ENCODE measurements at places on chromosomes 2 and 18.

DNA sequence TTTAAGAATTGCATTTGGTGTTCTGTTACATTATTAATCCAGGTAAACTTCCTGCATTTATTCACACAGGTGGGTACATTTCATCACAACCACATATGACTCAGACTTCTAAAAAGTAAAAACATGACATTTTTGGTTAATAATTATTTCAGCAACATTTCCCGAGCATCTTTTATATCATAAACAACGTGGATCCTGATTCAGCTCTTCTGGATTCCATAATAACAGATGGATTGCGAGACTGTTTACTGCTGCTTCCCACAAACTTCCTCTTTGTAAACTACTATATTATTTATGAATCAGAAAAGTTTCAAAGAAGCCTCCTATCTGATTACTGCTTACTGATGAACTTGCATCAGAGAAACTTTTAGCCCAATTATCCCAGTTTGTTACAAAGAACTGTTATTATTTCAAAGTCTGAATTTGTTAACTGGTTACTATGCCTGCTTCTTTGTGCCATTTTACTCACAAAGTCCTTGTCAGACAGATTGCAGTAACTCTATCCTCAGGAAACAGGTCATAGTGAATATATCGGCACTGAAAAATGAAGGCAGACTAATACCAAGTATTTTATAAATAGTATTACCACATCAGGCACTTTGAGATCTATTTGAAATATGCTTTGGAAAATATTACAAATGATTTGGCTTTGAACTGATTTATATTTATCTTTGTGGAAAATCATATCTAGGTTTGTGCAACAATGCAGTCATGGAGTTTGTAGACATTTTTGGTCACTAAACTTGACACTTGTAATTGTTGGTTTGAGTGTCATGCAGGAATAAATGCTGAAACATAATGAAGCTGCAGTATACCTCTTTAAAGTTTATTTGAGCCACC lies 511.6 kb downstream of the PLCL1 start:
- no peak for DNase-seq

- DNase-seq: no peak
Measured at GRCh38 chr2:71129902-71130151, 202 bp downstream of the MCEE start.

DNA sequence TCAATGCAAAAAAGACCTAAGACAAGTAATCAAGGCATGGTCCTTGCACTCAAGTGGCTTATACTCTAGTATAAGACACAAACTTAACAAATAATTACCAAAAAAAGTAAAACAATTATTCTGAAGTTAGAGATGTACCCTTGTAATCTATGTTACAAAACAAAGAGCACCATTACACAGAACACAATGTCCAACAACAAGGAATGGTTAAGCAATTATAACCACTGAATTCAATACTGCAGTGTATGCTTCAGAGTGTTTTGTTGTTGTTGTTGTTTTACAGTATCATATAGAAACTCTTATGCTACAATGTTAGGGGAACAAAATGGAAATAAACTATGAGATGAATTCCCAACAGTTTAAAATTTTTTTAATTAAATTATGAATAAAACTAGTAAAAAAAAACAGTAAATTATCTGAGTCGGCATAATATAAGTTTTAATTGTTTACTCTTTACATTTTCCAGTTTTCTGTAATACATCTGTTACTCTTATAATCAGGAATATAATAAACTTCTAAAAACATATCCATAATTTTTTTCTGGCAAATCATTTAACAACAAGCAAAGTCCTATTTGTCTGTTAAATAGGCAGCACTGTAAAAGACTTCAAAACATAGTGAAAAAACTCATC lies 29.2 kb downstream of the ROCK2 start:
- no peak for DNase-seq

GRCh38 chr2:20635113-20635510 lies 15.8 kb downstream of the HS1BP3 start:
- DNase-seq: no peak

DNA sequence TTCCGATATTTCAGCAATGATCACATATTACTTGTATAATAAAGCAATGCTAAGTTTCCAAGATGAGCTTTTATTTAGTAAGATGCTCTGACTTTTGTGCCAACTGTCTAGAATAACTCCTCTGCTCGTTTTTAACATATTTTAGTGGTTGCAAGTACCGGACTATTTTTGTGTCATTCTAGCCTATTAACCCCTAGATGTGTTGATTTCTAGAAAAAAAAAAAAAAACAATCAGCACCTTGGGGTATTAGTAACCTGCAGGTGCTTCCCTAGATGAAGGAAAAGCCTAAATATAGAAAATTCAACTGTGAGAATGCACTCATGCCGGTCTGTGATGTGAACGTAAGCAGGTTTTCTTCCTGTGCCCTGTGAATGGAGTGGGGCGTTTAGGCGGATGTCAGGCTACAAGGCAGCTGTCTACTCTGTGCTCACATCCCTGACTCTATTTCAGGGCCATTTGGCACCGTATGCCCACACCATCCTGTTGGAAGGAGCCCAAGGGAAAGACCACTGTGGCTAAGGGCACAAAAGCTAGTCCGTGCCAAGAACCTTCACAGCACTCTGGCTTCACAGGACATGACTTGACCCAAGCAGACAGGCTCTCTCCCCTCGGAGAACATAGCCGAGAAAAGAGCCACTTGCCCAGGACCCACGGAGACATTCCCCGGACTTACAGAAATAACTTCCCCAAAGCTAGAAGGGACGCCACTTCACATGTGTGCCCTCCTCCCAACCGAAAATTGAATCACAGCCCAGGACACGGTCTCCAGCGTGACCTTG lies 60.9 kb upstream of the AGAP1 start:
- DNase-seq: no peak

DNA sequence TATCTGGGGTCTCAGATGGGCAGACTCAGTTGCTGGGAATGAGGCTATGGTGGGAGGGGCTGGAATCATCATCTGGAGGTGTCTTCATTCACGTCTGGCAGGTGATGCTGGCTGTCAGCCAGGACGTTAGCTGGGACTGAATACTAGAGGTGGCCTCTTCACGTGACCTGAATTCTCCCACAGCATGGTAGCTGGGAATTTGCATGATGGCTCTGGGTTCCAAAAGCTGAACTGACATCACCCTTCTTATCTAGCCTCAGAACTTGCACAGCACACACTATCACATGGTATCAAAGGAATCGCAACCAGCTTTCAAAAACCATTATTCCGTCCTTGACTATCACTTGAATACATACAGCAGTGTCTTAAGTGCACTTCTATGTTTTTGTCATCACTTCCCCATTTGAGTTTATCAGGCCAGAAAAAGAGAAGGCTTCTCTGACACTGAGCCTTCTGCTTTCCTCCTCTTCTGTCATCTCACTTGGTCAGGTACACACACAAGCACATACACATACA lies 53.0 kb upstream of the LRP2 start:
- no peak for DNase-seq

DNA sequence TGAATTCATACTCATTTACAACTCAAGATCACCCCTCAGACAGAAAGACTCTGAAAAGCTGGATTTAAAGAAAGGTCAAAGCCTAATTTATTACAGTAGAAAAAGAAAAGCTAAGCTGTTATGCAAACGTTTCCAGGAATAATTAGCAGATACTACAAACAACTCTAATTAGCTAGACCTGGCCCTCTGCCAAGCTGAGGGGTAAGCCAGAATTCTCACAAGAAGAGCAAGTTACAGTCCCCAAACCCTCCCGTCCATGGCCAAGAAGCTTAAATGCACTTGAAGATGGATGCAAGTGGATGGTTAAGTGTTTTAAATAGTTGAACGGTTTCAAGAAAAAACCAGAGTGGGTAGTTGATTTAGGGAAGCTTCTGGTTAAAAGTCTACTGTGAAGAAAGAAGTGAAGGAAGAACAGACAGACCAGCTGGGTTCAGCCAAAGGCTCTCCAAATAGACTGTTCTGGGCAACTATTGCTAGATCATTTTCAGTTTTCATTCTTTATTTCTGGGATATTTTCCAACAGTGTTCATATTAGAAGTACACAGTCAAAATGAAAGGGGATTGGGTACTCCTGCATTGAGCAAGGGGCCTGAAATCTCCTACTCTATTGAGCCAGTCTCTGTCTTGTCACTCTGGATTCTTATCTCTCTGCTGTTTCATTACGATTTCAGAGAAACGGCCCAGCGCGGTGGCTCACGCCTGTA lies 4.8 kb downstream of the LMAN2L start:
- no peak for DNase-seq

- DNase-seq: no peak
Measured at GRCh38 chr18:1483385-1483784, 578.7 kb downstream of the ADCYAP1 start.

GRCh38 chr18:55433648-55434047 lies 154.3 kb downstream of the TCF4 start:
- DNase-seq: no peak

DNA sequence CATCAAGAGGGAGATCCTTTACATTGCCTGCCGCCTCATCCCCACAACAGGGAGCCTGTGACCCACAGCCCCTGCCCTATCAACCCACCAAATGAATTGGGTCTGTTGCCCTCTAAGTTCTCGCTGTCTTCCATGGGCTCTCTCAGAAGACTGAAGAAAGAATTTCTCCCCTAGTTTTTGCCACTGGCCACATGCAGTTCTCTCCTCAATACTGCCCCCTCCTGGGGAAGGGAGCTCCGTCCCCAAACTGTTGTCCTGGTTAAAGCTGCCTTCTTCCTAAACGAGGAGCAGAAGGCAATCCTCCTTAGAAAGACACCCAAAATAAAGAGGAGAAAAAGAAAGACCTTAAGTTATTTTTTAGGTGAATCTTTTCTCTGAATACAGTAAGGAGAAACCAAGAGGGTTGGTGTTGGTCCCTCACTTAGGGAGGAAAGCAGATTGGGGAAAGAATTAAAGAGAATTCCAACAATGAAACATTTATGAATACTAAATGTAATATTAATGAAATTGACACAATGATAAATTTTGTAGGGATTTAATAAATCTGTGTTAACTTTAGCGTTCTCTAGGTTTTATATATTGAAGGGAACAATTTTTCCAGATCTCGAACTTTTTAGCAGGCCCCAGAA lies 31.1 kb upstream of the SATB2 start:
- no peak for DNase-seq

DNA sequence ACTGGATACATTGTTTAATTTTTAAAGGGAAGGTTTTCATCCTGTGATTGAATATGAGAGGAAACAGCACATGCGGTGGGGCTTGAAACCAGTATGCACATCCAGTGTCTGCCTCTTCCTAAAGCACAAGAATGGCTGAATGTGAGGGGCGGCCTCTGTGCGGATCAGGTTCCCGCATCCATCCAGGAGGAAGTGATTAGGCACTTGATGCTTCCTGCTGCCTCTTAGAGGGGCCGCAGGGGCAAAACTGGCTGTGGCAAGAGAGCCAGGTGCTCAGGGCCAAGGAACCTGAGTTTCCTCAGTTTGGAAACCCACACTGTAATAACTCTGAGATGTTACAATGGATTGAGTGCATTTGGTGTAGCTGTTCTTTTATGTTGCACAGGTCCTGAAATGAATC lies 48.8 kb downstream of the THNSL2 start:
- DNase-seq: no peak

- DNase-seq: no peak
Measured at GRCh38 chr18:12307701-12308385, at the start of gene TUBB6. TUBB6 (plus strand) TSS chr18:12308241; CDS start chr18:12308293, 52 bp downstream.

DNA sequence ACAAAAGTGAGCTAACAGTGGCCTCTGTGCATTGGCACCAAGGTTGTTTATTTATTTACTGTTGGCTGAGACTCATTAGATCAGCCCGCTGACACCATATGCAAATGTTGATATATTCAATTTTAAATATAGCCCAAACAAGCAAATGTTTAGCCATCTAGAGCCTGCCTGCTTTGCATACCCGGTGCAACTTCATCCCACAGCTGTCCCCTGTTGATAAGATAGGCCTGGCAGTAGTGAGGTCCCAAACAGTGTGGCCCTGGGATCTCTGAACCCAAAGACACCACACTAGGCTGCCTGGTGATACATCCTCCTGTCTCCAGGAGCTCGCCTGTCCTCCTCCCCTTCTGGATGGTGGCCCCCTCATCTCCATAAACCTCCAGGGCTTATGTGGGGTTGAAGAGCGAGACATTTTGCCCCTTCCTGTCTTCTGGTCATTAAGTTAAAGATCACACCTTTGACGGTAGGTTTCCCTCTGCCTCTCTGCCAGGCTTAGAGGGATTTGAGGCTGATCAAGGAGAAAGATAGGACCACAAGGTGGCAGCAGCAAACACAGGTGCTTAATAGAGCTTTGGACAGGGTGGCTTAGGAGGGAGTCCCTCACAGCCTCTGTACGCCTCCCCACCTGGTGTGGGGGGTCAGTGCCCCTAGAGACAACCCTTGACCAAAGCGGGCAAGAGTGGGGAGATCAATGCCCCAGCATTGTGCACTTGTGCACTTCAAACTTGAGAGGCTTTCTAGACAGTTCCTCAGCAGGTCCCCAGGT lies 23.7 kb upstream of the MYO5B start:
- no peak for DNase-seq

DNA sequence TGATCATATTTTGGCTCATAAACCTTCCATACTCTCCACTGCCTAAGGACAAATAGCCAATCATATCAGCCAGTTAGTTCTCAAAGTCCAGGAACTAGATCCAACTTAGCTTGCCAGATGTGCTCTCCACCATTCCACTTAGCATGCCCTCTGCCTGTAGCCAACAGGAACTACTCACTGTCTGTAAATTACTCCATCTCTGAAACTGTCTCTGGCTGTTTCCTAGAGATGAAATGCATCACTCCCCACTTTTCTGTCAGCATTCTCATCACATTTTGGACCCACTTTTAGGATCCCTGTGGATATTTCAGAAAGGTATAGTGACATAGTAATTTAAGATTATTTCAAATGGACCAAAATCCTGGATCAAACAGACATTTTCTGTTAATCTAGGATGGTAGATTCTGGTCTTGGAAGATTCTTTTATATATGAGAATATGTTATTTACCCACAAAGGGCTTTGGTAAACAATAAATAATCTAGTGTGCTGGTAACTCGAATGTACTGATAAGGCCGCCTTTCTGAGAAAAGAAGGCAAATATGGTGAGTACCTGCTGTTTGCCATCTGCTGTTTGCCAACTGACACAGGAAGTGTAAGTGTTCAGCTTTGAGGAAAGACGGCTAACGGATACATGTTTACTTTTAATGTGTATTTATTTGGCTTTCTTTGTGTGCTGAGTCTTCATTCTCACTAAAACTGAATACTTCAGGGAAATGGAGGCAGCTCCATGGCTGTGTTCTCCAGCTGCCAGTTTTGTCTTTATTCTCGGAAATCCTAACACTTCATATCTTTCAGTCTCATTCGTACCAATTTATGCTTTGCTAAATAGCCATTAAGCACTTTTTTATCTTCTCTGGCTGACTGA lies 79.5 kb downstream of the EVA1A start:
- DNase-seq: no peak

DNA sequence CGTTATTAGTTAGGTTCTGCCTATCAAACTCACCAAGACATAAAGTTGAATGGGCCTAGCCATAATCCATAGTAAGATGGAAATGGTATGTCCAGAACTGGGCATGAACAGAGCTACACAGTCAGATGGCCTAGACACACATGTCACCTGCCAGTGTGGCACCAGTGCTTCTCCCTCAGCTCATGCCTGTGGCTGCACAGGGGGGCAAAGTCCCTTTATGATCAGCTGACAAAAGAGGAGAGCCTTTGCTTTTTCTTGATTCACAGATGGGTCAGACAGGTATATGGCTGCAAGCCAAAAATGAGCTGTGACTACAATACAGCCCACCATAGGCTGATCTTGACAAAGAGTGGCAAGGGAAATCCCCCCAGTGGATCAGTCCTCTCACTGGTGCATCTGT lies 28.3 kb upstream of the STARD7 start:
- DNase-seq: no peak
